ENCODE measurements at places on chromosomes 6 and 20.

GRCh38 chr20:43691928-43692524 is 25.1 kb downstream of the MYBL2 start:
- peak; percentile 54 for DNase-seq

DNA sequence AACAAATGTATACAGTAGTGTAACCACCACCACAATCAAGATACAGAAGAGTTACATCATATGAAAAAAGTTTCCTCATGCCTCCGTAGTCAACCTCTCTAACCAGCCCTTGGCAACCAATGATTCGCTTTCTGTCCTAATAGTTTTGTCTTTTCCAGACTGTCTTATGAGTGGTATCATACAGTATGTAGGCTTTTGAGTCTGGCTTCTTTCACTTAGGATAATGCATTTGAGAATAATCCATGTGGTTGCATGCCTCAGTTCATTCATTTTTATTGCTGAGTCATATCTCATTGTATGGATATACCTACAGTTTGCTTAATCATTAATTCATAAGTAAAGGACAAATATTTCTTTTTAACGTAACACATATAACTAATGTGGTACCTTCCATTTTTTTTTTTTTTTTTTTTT is 86.4 kb upstream of the RIPOR2 start:
- no peak for DNase-seq

GRCh38 chr6:53280207-53280606 is 68.5 kb downstream of the ELOVL5 start:
- DNase-seq = no peak

DNA sequence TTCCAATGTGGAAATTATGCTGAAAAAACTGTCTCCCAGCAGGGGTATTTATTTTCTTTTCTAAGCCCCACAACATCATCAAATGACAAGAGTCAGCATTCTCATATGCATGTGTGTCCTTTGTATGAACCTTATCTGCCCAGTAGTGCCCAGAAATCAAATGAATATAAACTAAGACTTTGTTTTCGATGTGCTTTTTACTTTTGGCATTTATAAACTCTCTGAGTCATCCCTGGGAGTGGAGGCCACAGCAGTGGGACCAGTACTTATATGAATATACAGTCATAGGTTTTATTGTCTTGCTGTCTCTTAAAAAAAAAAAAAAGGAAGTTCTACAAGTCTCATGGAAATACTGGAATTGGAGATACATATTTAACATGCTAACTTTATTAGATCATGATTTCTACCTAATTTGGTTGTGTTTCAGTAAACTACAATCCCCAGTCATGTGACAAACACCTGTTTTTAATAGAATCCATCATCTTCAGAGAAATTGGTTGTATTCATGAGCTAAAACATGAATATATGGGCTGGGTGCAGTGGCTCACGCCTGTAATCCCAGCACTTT is 99.2 kb upstream of the TMEM181 start:
- no peak for DNase-seq

DNA sequence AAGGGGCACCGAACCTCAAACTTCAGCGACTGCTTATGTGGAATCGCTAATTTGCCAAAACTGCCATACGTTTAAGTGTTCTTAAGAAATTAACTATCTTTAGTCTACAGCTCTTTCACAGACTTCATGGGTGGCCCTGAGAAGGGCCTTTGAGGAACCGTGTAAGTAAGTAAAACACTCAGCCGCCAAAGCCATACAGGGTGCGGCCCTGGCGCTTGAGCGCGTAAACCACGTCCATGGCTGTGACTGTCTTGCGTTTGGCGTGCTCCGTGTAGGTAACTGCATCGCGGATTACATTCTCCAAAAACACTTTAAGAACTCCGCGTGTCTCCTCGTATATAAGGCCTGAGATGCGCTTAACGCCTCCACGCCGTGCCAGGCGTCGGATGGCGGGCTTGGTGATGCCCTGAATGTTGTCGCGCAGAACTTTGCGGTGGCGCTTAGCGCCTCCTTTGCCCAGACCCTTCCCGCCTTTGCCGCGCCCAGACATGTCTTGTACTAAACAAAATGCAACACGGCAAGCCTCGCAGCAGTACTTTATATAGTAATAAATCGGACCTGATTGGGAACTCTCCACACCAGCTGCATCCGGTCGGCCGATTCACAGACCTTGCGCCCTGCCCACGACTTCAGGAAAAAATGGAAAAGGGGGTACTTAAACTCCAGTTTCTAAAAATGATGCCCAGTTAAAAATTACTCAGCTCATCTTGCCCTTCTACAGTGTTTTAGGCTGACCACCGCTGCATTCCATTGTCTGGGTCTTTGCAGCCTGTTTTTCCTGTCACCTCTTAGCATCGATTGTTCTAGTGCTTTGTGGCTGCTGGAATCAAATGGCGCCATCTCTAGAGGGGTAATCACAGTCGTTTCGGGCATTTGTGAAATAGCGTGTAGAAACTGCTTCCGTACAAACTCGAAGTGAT is 38.9 kb downstream of the OR2B2 start:
- peak; percentile 89 for DNase-seq
